ENCODE measurements at places on chromosomes 12 and 14.

DNA sequence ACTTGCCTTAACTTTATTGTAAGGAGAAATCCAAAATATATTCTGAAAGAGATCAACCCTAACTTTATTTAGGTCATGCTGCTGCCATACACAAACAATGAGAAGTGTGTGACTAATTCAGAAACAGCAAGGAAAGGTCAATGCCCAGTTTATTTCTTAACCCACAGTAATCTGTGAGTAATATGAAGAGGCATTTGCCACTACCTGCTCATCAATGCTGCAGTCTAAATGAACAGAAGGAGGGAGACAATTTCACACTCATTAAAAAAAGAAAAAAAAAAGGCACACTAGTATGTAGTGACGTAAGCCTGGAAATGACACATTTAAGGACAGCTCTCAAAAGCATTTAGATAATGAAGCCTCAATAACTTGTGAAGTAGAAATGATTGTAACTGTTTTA, 90.5 kb upstream of the FOXN3 start:
- ATAC-seq, result peak; percentile 73

DNA sequence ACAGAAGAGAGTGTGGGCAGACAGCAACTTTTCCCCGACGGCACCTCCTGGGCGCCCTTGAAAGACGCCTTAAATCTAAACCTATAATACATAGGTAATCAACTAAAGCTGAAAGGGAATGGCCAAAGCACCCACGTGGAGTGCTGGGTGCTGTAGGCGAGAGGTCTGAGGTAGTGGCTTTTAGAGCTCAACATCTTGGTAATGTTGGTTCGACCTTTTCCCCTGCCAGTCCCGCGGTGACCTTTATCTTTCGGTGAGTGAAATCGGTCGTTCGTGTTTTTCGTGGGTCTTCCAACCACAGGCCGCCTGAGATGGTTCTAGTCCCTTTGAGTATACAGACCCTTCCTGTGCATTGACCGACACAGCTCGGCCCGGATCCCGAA, 9.1 kb downstream of the OR6S1 start:
- peak; percentile 38 for ATAC-seq

- ATAC-seq, result no peak
These were observed 244.4 kb downstream of the ZFP36L1 start for GRCh38 chr14:68548194-68549076.

DNA sequence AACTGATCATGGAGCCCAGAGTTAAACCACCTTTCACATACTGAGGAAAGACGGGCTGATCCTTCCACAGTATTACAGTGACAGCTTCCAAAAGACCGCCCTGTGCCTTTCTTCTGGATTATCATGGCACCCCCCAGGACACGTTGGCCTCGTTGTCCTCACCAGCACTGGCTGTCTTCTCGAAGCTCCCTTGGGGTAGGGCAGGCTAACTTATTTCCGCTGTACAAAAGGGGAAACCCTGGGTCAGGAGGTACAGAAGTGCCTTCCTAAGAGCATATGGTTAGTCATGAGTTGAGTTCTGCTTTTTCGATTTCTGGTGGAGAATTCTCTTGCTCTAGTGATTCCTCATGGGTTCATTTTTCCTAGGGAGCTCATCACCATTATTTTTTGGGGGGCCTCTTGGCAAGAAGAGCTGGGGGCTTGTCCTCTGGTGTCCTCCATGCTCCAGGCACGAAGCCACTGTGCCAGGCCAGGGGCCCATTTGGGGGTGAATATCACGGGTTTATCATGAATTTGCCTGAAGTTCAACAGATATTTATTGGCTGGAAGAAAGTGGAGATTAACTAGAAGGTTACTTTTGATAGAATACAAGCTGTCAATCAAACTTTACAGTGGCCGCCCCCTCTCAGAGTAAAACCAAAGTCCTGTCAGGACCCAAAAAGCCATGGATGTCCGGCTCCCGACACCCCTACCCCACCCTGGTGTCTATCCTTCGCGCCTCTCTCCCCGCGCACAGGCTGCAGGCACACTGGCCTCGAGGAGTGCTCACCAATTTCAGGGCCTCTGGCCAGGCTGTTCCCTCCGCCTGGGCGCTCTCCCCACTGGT, 8.8 kb upstream of the TRAF3 start:
- peak; percentile 66 for ATAC-seq

- ATAC-seq, result no peak
These were observed 10.3 kb downstream of the TWF1 start for GRCh38 chr12:43795716-43796280.

- peak; percentile 96 for ATAC-seq
These were observed 927.1 kb downstream of the VRK1 start for GRCh38 chr14:97724265-97724731.

DNA sequence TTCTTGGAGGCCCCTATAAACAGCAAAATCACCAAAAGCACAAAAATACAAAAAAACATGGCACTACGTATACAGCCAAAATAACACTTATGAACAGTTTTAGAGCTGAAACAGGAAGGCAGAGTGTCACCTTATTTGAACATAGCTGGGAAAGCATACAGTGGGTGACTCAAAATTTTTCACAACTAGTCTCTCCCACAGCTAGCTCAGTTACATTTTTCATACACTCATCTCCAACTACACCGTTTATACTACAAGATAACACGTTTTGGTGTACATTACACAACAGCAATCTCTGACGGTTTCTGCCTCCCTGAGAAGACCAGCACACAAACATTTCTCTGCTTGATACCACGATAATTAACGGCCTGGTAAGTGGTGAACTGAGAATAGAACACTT, 2.9 kb downstream of the RAD52 start:
- ATAC-seq, result peak; percentile 41

GRCh38 chr12:83848702-83849101, 1063.9 kb downstream of the SLC6A15 start:
- no peak for ATAC-seq

DNA sequence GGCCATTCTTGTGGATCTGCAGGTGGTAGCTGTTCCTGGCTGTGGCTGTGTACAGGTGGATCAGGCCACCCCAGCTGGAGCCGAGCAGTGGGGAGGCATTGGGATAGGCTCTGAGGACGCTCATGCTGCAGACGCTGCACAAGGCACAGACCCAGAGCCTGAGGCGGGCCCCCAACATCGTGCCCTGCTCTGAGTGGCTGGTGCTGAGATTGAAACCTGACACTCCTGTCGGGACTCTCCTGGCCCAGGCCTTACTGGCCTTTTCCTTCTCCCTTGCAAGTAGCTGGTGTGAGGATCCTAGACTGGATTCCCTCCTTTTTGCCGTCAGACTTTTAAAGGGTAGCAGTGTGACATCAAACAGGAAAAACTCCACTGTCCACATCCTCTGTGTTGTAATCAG, at the start of gene FGF23:
Gene FGF23 (minus strand): TSS at position 308 of the 400 bp plus-strand sequence. CDS start 130 bp downstream, at position 178.
- ATAC-seq, result no peak

DNA sequence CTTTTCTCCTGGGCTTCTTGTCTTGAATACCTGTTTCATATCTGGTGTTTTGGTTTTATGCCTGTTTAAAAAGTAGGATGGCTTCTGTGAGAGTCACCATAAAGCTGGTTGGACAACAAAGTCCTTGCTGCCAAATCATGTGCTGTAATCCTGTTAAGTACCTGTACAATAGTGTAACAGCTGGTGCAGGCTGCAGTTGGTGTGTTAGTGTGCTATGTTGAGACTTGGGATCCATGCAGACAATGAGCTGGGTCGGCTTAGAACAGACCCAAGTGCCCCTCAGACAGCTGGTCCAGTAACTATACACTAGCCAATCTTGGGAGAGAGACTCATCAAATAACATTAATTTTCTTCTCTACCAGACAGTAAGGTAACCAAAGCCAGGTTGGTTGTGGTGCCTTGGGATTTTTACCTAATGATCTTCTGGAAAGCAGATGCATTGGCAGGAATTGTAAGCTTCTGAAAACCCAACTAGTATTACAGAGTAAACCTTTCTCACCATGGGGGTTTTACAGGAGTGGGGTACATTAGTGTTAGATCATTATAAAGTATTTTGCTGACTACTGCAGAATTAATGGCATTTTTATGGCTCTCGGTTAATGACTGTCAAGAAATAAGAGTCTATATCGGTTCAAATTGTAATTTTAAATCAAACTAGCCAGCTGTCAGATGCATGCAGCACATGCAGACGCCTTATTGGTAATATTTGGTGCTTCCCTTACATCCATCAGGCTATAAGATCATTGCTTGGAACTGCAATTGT, 231.2 kb downstream of the PDZRN4 start:
- ATAC-seq, result no peak

DNA sequence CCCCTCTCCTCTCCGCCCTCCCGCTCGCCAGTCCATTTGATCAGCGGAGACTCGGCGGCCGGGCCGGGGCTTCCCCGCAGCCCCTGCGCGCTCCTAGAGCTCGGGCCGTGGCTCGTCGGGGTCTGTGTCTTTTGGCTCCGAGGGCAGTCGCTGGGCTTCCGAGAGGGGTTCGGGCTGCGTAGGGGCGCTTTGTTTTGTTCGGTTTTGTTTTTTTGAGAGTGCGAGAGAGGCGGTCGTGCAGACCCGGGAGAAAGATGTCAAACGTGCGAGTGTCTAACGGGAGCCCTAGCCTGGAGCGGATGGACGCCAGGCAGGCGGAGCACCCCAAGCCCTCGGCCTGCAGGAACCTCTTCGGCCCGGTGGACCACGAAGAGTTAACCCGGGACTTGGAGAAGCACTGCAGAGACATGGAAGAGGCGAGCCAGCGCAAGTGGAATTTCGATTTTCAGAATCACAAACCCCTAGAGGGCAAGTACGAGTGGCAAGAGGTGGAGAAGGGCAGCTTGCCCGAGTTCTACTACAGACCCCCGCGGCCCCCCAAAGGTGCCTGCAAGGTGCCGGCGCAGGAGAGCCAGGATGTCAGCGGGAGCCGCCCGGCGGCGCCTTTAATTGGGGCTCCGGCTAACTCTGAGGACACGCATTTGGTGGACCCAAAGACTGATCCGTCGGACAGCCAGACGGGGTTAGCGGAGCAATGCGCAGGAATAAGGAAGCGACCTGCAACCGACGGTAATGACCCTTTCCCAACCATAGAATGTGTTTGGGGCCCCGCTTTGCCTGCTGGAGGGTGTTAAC, 615 bp downstream of the CDKN1B start:
- ATAC-seq, result peak; percentile 10

DNA sequence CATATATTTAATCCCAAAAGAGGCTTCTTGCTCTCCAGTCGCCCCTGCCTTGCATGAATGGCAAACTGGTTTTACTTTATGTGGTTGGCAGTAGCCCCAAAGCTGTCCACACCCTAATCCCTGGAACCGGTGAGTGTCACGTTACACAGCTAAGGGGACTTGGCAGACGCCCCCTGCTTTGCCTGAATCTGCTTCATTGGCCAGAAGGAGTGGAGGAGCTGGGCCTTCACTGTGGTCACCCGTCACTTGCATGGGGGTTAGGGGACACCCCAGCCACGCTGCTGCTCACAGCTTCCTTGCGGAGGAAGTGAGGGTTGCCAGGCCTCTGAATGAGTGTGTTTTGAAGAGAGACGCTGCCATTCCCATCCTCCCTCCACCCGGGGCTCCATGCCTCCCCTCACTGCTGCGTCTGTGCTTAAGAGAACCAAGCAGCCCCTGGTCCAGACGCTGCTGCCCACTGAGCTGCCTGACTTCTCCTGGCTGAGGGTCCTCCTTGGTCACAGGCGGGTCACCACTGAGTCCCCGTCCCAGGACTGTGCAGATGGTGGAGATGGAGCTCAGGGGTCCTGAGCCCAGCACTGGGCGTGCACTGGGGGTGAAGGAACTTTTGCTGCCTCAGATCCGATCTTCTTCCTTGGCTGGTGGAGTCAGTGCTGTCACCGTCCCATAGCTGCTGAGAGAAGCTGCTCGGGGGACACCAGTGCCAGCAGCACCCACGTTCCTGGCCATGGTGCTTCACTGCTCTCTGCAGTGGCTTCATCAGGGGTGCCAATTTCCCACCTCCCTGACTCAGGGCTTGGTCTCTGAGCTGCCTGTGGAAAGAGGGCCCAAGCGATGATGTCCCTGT, 39.8 kb downstream of the GALNT9 start:
- no peak for ATAC-seq

DNA sequence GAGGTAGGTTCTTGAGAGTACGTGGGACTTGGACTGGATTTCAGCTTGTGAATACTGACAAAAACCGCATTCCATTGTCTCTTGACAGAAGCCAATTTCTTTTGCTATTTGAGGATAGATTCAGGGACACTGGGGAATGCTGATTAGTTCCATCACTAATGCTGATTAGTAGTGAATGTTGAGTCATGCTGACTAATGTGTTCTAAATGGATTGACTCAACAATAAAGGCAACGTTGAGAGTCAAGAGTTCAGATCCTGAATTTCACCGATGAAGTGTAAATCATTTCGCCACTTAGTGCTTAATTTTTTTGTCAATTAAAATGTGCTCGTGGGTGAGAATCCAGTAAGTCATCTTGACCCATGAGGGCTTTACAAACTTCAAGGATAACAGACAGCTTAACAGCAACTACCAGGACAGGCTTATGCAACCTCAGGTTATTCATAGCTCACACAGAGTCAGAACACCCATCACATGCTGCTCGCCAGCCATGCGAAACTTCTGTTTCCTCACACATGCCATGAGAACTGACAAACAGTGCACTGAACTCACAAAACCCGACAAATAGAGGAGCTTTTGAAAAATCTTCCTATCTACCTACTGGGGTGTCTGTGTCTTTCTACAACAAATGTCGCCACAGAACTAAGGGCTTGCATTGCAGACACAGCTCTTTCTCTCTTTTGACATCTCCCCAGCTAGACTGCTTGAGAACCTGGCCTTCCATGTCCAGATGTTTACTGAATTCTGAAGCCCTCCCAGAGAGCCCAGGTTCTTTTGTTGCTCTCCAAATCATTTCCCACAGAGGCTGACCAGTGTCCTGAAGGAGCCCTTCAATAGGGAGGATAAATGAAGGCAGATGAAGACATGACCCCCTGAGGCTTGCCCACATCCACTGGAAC, 316.4 kb downstream of the ZFP36L1 start:
- peak; percentile 45 for ATAC-seq

DNA sequence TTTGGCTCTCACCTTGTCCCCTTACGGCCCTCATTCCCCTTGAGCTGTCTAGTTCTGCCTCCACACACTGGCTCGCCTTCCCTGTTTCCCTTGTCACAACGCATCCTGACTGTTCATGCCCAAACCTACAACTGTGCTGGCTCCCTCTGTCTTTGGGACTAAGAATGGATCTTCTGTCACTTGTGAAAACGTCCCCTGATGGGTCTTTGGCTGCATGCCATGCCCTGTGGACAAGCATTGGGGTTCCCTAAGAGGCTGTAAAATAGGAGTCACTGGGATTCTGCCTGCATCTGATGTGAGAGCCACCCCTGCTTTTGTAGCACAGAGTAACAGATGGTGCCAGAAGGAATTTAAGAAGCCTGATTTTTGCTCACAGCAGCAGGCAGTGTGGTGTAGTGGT, 285.3 kb upstream of the CRY1 start:
- no peak for ATAC-seq

GRCh38 chr14:89731396-89731933, 223.1 kb downstream of the EFCAB11 start:
- no peak for ATAC-seq

DNA sequence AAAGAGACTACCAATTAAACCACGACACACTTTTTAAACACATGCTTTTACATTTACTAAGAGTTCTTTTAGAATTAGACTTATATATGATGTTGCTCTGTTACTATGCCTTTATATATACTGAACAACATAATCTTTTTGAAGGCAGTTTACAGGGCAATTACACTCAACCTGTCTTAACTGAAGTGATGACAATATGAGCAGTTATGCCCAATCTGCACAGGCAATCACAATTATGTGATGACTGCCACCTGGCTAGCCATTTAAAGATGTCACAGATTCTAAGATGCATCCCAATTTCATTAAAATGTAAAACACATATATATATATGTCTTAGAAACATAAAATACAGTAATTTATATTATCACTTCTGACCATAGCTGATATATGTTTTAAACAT, 112.6 kb downstream of the STXBP6 start:
- ATAC-seq, result no peak

GRCh38 chr14:93085911-93086310, 29.8 kb downstream of the ITPK1 start:
- no peak for ATAC-seq

- no peak for ATAC-seq
These were observed 12.3 kb upstream of the SLC35E3 start for GRCh38 chr12:68733661-68734071.

Data from activated T-helper 17 cell treated with anti-CD3 and anti-CD28 coated beads, Interleukin-2, amount 50 U/mL, for 72 hours (primary cell).